Stimulated activated CD4-positive, alpha-beta T cell treated with anti-CD3 and anti-CD28 coated beads, TNF-alpha, amount 100 ng/mL, for 1 hour (primary cell): ENCODE measurements at places on chromosomes 11 and 22.

- no peak for DNase-seq
Observed at GRCh38 chr11:126328938-126329643, 25.2 kb downstream of the DCPS start.

DNA sequence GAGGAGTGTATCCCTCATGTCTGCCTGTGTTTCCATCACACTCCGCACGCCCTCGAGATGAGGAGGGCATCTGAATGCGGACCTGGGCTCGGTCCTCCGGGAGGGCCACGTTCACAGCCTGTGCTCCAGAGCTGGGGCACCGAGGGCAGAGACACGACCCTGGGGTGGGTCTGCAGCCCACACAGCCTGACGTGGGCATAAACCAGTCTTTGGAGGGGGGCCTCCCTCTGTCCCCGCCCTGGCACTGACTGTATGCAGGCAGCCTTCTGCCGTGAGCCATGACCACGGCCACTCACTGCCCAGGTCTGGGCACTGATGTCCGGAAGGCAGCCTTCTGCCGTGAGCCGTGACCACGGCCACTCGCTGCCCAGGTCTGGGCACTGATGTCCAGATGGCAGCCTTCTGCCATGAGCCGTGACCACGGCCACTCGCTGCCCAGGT is 1425.1 kb downstream of the BRD1 start:
- no peak for DNase-seq

- no peak for DNase-seq
Observed at GRCh38 chr11:107769189-107769588, 57.3 kb upstream of the SLN start.

DNA sequence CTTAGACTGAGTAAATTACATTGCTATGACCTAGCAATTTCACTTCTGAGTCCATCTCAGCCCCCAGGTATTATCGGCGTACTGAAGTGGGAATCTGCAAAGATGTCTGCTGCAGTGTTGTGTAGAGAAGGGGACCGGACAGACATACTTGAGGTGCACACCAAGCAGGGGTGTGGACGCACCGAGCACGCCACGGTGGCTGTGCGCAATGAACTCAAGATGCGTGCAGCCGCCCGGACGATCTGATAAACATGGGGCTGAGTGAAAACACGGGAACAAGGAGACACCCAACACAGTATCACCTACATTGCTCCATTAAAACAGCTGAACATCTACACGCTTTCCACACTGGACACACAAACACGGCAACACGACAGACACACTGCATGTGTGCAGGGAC is 454.3 kb downstream of the OPCML start:
- no peak for DNase-seq

DNA sequence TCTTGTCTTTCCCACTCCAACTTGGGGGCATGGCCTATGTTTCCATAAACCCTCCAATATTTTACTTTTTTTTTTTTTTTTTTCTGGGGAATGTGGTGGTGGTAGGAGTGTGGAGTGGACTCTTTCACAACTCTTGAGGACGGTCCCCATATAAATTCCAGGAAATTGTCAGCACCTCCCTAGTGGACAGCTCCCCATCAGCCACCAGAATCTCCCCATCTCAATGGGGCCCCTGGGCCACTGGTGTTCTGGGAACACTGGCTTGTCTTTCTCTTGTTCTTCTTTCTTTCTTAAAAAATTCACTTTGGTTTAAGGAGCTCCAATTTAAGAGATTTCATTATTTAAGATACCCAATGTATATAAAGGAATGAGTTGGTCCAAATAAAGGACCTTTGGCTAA is 74.1 kb downstream of the ADM start:
- DNase-seq, result no peak

GRCh38 chr11:107821199-107821927 is 37.2 kb downstream of the SLC35F2 start:
- no peak for DNase-seq

GRCh38 chr22:20985720-20986119 is 3.6 kb downstream of the LZTR1 start:
- DNase-seq, result no peak

- no peak for DNase-seq
Observed at GRCh38 chr22:45036154-45036553, 26.3 kb upstream of the PHF21B start.

- no peak for DNase-seq
Observed at GRCh38 chr11:58919561-58919960, 19.7 kb upstream of the GLYATL1 start.

GRCh38 chr11:20342347-20343141 is 21.0 kb upstream of the HTATIP2 start:
- DNase-seq, result no peak

GRCh38 chr11:15941206-15941770 is 415.1 kb downstream of the SOX6 start:
- DNase-seq, result no peak

DNA sequence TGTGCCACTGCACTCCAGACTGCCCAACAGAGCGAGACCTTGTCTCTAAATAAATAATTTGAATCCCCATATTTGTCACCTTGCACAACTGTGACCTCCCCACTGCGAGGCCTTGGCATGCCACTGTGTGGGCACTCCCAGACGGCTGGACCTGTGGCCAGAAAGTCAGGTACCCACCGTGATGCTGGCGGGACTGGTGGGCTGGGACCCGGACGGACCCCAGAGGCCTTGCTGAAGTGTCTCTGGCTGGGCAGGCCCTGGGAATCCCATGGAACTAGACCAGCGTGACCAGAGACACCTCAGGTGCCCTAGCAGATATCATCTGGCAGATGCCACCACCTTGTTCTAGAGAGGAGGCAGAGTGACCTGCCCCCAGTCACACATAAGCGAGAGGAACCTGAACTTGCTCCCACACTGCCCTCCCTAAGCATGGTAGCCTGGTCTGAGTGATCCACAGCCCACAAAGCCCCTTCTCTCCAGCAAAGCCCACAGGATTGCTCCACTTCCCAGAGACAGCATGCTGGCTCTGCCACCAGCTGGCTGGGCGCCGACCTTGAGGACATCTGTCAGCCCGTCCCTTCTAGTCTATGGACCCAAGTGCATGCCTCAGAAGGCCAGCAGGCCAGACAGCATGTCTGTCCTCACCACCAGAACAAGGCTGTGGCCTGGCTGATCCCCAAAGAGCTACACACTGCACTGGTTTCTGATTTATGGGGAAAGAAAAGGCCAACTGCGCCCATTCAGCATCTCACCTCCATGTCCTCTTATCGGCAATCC is 9.5 kb downstream of the MACROD1 start:
- no peak for DNase-seq

DNA sequence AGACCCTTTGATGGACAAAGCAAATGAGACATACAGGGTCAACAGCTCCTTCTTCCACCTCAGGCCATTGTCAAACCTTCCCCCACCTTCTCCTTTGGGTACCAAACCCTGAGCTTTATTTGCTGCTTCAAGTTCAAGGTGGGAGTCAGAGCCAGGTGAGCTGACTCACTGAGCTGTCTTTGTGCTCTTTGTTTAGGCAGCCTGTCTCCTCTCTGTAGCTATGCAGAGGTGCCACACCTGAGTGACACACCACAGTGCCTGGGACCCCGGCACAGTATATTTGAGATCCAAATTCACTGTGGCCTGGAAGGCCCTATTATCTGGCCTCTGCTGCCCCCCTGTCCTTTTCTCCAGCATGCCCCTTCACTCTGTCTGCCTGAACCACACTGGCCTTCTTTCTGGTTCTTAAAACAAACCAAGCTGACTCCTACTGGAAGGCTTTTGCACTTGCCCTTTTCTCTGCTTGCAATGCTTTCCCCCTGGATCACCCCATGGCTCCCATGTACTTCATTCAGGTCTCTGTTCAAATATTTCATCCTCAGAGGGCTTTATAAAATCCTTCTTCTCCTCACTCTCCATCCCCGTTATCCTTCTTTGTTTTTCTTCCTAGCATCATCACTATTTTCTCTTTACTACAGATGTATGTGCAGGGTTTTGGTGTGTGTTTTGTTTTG is 16.1 kb downstream of the LMO2 start:
- no peak for DNase-seq

DNA sequence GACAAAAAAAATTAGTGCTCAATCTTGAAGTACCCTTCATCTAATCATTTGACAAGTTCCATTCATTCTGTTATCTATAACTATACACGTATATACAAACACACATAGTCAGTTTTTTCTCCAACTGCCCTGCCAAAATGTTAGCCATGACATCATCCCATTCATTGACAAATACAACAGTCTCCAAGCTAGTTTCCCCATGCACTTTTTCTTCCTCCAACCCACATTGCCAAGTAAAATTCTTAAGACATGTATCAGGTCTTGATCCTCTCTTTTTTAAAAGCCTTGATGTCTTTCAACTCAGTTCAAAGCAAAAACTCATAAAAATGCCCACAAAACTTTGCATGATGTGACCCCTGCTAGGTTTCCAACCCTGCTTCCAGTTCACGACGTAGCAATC is 58.1 kb downstream of the DDI1 start:
- DNase-seq, result no peak

GRCh38 chr11:36037031-36037430 is 93.2 kb downstream of the LDLRAD3 start:
- DNase-seq, result no peak

DNA sequence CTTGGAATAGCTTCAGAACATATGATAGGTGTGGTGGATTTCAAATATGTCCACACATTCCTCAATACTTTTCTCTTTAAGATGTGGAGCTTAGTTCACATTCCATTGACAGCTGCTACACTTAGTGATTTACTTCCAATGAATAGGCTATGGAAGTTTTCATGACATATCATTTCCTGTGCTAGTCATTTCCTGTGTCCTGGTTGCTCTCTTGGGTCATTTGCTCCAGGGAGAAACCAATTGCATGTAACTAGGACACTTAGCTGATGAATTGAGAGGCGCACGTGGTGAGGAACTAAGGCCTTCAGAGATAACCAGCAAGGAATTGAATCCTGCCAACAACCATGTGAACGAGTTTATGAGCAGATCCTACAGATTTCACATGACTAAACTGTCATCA is 120.9 kb downstream of the SLC17A6 start:
- DNase-seq, result no peak
